Renal pelvis (tissue), 12 donors: ENCODE measurements at places on chromosomes 12 and 14.

DNA sequence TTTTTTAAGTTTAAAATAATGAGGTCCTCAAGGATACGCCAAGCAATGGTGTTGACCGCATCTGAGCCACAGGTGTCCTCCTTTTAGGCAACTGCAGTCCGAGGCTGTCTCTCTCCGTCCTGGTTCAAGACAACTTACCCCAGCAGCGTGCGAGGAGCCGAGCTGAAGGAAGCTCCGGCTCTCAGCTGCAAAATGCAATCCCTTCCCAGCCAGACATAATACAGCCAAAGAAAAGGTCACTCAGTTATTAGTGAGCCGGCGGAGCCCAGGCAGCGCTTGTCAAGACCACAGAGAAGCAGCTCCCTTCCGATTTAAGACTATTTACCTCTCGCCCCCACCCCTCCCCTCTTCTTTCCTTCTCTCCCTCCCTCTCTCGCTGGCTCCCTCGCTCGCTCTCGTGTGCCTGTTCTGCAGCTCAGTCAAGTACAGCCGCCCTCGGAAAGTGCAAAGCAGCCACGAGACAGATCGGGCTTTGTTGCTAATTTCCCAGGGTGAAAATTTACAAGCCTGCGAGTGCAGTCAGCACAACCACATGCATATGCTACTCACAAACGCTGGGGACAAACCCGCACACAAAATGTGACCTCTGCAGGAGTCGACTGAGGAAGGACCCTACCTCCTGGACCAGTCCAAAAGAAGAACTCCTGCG is 363 bp upstream of the LMO3 start:
- DNase-seq, result peak; percentile 36

GRCh38 chr12:20528208-20528607 is 159.9 kb downstream of the PDE3A start:
- DNase-seq, result no peak

DNA sequence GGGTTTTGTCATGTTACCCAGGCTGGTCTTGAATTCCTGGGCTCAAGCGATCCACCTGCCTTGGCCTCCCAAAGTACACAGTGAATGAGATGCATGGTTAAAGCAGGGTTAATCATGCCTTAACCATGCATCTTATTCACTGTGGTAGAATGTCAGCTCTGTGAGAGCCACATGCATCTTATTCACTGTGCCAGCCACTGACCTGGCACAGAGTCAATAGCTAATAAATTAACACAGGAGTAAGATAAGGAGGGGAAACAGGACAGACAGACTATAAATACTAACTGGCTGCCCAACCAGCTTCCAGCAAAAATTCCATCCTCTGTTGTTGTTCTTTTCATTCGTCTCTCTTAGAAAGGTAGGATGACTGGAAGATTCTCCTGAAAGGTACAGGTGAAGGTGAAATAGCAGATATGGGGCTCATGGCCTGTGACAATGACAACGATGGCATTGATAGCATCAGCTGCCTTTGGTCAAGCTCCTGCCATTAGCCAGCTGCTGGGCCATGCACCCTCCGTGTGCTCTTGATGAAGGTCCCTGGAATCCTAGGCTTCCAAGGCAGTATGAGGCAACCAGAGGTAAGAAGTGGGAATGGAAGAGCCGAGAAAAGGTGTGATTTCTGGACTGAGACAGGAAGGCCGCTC is 76.6 kb downstream of the ZNF664 start:
- no peak for DNase-seq

GRCh38 chr14:67856827-67857226 is 37.2 kb downstream of the RAD51B start:
- no peak for DNase-seq

GRCh38 chr14:106812788-106813476 is 1286.5 kb downstream of the TMEM121 start:
- no peak for DNase-seq
